ENCODE measurements at places on chromosomes 6 and 20.

DNA sequence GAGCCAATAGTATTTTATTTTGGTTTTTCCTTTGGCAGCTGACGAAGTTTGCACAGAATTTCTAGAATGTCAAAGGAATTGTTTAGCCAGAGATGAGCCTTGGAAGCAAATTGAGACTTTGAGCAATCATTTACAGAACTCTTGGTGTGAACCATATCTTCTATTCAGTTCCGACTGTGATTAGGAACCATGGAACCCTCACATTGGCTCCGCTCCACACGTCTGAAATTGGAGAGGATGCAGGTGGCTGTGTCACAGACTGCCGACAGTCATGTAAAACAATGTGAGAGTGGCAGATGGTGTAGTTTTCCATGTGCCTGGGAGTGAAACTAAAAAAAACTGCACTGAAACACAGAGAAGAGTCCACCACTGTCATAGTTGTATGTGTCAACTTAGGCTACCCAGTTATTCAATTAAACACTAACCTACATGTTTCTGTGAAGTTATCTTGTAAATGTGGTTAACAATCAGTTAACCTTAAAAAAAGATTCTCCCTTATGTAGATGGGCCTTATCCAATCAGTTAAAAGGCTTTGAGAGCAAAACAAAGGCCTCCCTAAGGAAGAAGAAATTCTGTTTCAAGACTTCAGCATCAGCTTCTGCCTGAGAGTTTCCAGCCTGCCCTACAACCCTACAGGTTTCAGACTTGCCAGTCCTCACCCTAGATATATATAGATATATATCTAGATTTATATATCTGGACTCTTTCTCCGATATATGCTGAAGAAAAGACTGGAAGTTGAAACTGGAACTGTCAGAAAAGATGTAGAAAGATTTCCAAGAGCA lies 3.3 kb upstream of the HMGN4 start:
- DNase-seq: no peak

GRCh38 chr6:144615870-144616269 lies 330.7 kb downstream of the UTRN start:
- DNase-seq: no peak

DNA sequence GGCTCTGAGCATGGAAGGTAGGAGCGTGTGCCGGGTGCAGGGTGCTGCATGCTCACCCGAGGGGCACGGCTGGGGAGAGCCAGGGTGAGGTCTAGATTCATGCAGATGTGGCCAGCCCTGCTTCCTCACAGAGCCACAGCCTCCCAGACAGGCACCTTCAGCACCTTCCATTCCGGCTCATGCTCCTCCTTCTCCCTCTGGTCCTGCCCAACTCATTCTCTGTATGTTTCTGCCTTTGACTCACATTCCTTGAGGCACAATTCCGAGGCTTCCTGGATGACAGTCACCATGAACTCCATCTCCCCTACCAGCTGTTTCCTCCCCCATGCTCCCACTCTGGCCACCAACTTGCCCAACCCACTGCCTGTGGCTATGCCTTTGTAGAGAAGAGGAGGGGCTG lies 35.4 kb downstream of the DACT2 start:
- no peak for DNase-seq

GRCh38 chr20:59455402-59456341 lies 148.7 kb upstream of the PHACTR3 start:
- DNase-seq: peak; percentile 58

DNA sequence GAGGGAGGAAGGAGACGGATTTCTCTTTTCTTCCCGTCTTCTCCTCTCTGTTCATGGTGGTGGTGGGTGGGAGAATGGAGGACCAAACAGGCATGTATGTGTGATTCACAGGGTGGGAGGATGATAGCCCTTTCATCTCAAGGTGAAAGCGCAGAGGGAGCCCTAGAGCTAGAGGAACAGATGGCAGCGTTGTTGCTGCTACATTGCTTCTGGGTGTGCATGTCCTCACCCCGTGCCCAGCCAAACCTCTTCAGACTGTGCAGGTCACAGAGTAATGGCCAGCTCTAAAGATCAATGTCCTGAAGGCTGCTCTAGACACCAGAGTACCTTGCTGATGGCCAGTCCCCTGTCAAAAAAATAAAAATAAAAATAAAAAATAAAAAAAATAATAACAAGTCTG lies 301.8 kb downstream of the TBC1D7 start:
- no peak for DNase-seq

GRCh38 chr6:138419766-138420165 lies 15.7 kb downstream of the HEBP2 start:
- no peak for DNase-seq

- no peak for DNase-seq
Measured at GRCh38 chr20:49633023-49633422, 65.1 kb upstream of the PTGIS start.

DNA sequence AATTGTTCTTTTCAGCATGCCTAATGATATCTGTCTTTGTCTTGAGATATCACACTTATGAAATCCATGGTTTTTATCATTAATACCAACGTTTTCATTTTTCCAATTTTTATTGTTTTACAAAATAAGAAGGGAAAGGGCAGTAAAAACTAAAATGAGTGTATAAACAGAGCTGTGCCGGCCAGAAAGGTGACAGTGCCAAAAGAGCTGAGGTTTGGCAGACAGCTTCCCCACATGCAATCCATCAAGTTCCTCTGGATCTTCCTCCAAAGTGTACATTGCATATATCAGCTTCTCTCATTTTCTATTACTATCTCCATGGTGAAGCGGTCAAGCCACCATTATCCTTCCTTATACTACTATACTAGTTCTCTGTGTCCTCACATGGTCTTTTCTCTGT lies 10.1 kb upstream of the TMEM244 start:
- DNase-seq: no peak

- no peak for DNase-seq
Measured at GRCh38 chr6:150299873-150300485, 68.8 kb upstream of the IYD start.
